ENCODE measurements at places on chromosomes 3 and 15.

DNA sequence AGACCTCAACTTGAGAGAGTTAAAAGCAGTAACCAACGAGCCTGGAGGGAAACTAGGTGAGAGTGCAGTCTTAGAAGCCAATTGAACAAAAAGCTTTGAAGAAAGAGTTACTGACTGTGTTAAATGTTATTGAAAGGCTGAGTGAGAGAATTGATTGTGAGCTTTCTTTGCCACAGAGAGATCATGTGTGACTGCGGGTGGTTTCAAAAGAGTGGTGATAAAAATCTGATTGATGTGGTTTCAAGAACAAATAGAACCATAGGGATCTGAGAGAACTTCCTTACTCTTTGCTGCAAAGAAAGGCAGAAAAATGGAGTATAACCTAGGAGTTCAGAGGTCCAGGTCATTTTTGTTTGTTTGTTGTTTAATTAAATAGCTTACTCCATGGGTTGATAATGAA lies 759.9 kb upstream of the ALCAM start:
- DNase-seq = no peak

- peak; percentile 24 for DNase-seq
Observed at GRCh38 chr3:139127101-139127500, 82.4 kb upstream of the PRR23C start.

- DNase-seq = no peak
Observed at GRCh38 chr15:52180196-52180835, 10.9 kb downstream of the GNB5 start.

DNA sequence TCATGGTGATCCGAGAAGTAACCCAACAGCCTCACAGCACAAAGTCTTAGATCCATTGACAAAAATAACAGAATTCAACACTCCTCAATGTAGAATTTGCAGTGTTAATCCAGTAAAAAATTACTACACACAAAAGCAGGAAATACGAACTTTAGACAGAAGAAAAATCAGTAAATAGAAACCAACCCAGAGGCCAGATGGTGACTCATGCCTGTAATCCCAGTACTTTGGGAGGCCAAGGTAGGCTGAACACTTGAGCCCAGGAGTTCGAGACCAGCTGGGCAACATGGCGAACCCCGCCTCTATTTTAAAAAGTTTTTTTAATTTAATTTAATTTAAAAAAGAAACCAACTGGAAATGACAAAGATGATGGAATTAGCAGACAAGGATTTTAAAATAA lies 36.1 kb downstream of the SELENOT start:
- no peak for DNase-seq
